Thoracic aorta (tissue), 2 donors: ENCODE measurements at places on chromosomes 6 and 20. TPM values are rescaled to one million over a fixed set of nuclear protein-coding genes. Genes with fewer than 3 reads are reported as not detected.

- no peak overlapping the region for H3K4me3 ChIP-seq
- H3K27ac ChIP-seq, result no peak overlapping the region
- no peaks in the 10 kb centered on the region for H3K27me3 ChIP-seq
Observed at GRCh38 chr6:67300430-67301040, 1334.5 kb upstream of the ADGRB3 start.

- no peaks in the 10 kb centered on the region for H3K27me3 ChIP-seq
- no peak overlapping the region for H3K27ac ChIP-seq
- no peak overlapping the region for H3K4me3 ChIP-seq
- no peaks in the 10 kb centered on the region for H3K36me3 ChIP-seq
- DNase-seq, result no peak
- H3K4me1 ChIP-seq, result peaks cover 5% of the 10 kb centered on the region
Observed at GRCh38 chr6:139313229-139313628, 21.4 kb upstream of the TXLNB start.

Gene C4A
- total RNA-seq, result 162 TPM

DNA sequence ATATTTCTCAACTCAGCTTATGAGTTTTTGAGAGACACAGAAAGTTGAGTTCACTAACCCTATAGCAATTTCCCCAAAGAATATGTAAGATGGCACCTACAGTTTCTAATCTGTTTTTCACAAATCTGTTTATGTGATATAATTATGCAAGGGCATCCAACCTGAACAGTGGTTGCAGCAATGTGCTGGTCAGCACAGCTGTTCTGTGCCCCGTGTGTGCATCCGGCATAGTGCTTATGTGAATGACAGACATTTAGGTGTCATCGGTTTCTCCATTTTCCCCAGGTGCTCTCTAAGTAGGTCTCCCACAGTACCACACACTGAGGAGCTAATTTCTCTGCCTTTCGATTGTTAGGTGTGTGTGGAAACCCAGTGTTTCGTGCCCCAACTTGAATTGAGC lies 7.7 kb upstream of the BACH2 start:
- no peak for DNase-seq
- H3K27me3 ChIP-seq, result no peaks in the 10 kb centered on the region
- no peaks in the 10 kb centered on the region for H3K36me3 ChIP-seq
- H3K4me3 ChIP-seq, result no peak overlapping the region

Gene PRDM13
- total RNA-seq, result not detected

DNA sequence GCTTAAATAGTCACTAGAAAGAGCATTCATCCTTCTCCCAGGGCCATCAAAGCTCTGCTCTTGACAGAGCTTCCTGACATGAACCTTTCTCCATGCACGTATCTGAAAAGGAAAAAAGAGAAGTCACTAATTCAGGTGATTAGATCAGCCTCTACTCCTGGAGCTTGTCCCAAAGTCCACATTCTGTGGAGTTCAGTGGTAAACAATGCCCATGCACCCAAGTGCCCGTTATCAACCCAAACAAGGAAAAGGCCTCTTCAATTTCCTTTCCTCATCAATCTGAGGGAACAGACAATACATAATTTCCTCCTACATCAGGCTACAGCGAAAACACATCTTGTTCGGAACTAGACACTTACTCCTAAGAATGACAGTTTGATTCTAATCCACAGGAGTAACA lies 129.2 kb upstream of the PCSK2 start:
- no peak overlapping the region for H3K27ac ChIP-seq
- no peak for DNase-seq
- H3K4me1 ChIP-seq, result no peaks in the 10 kb centered on the region
- H3K4me3 ChIP-seq, result no peak overlapping the region
- no peaks in the 10 kb centered on the region for H3K27me3 ChIP-seq

DNA sequence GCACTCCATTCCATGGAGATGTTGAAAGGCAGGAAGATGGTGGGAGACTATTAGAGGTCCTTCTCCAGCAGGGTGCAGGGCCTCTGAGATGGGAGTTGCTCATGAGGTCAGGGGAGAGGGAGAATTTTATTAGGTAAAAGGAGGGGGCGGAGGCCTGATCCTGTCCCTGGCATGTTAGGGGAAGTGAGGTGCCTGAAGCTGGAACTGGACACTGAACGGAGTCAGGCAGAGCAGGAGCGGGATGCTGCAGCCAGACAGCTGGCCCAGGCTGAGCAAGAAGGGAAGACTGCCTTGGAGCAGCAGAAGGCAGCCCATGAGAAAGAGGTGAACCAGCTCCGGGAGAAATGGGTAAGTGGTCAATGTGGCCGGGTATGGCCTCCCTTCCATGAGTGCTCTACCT lies 24.4 kb downstream of the CEP250 start:
- H3K27me3 ChIP-seq, result no peaks in the 10 kb centered on the region
- no peaks in the 10 kb centered on the region for H3K4me1 ChIP-seq
- H3K27ac ChIP-seq, result no peak overlapping the region
- DNase-seq, result no peak

GRCh38 chr6:166169549-166170421 lies 2.1 kb upstream of the TBXT start:
- DNase-seq, result no peak
